Omental fat pad (tissue), 4 donors: ENCODE measurements at places on chromosomes 4 and X. TPM values are rescaled to one million over a fixed set of nuclear protein-coding genes. Genes with fewer than 3 reads are reported as not detected.

PSAPL1 gene
- total RNA-seq, result 0.25 TPM

RRH gene
- total RNA-seq, result 0.28 TPM

GRCh38 chr4:166017804-166018203, 144.8 kb downstream of the TLL1 start:
- DNase-seq, result no peak

DNA sequence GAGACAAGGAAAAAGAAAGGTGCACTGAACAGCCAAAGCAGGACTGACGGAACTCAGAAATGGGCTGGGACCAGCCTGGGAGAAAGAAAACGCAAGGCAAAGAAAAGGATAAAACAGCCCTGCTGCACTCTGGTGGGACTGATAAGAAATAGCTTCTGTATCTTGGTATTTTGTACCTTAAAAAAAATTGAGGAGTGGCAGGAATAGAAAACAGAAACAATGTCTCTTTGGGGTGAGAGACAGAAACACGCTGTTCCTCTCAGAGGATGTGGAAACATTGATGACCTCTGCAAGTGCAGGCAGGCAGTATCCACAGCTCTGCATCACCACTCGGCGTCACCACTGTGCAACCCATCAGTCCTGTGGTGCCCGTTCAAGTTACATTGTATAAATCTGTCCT, 152.5 kb upstream of the SPRY1 start:
- no peak for DNase-seq

GRCh38 chrX:20352504-20352903, 85.8 kb upstream of the RPS6KA3 start:
- DNase-seq, result no peak

DNA sequence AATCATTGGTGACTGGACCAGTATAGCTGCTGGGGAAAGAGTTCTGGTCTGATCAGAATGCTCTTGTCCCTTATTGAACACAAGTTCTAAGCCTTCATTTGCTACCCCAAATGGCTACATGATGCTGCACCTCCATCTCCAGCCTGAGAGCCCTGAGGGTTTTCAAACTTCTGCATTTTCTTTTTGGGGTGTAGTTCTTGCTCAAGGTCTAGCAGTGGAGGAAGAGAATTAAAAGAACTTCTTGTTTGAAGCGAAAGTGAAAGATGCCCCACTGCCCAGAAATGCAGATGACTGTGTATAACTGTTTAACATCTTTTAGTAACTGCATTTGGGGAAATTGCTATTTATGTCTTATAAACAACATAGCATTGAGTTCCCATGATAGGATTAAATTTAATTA, 38.5 kb downstream of the LAMTOR3 start:
- DNase-seq, result no peak

DNA sequence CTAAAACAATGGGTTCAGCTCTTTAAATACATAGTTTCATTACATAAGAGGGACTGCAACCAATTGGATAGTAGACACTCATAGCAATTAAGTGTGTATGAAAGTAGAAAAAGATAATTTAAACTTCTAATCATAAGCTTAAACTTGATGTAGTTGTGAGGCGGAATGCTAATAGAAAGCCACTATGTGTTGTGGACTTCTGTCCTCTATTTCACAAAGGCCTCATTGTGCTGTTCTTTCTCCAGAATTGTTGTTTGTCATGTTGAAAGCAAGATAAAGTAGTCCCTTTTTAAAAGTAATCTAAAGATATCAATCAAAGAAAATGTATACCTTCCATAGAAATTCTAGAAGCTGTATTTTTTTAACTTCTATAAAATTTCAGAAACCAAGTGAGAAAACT, 329.4 kb downstream of the KLHL4 start:
- no peak for DNase-seq
